ENCODE measurements at places on chromosomes 13 and 19. TPM values are rescaled to one million over a fixed set of nuclear protein-coding genes. Genes with fewer than 3 reads are reported as not detected.

ZNF470 gene
- 1.8 TPM for total RNA-seq

ZNF729 gene
- not detected for total RNA-seq

DNA sequence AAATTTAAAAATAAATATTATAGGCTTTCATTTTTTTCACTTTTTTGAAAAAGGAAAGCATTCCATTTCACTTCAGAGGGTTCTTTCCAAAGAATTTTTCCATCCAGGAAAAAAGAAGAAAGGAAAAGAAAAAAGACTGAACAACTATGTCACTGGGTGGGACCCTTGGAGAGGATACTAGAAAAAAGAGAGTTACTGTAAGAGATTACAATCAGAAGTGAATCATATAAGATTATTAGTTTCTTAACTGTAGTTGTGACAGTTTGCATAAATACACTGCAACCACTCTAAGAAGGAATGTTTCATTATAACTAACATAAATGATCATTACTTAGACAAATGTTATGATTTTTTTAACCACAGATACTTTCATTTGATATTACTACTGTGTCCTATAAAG is 87.8 kb downstream of the KLF12 start:
- DNase-seq = no peak

DNA sequence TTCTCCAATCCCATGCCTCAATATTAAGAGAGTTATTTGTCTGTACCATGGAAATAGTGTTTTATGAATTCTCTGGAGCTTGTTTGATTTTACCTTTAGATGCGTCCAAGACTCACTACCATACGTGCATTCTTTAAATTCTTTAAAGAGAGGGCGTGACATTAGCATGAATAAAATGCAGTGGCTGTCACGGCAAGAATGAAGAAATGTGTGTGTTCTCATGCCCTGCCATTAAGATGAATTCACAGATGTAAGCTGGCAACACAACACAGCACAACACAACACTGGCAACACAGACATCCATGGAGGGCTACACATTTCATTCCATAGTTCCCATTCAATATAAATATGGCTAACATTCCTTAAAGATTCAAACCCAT is 213.4 kb downstream of the ENOX1 start:
- no peak for DNase-seq

DNA sequence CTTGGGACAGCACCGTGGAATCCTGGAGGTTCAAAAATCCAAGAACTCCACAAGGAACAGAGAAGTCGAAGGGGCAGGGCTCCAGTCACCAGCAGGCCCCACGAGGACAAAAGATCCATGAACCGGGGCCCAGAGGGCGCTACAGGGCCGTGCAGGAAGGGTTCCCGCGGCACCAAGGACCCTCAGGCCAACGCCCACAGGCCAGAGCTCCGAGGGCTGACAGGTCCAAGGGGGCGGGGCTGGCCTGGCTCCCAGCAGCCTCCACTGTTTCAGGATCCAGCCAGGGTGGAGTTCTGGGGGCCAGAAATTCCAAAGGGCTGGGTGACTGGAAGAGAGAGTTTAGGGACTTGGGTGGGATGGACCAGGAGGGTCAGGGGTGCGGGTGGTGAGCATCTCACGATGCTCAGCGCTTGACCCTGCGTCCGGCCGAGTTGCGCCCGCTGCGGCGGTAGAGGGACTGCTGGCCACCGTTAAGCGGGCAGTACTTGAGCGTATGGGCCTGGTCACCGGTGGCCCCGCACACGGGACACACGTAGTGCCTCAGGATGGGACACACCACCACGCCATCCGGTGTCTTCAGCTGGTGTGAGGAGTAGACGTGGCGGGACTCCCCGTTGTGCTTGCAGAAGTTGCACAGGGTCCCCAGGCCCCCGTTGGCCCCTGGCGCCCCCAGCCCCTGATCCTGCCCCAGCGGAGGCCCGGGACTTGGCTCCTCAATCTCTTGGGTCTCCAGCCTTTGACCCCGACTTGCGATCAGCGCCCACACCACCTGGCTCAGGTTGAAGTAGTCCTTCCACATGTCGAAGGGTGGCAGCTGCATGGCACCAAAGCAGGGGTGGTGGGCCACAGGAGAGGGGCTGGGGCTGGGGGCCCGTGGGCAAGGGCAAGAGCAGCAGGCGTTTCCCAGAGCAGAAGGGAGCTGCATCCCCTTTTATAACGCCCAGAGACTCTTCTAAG is at the start of gene NANOS2:
Gene NANOS2 (minus strand): TSS at position 905 of the 957 bp plus-strand sequence. CDS start 85 bp downstream, at position 820.
- no peak for DNase-seq

GRCh38 chr13:43307921-43308433 is 284.6 kb downstream of the DNAJC15 start:
- no peak for DNase-seq

- no peak for DNase-seq
Observed at GRCh38 chr13:73991384-73991783, 142.8 kb downstream of the KLF12 start.

GRCh38 chr13:47932950-47933923 is 67.8 kb downstream of the SUCLA2 start:
- DNase-seq = no peak
